ENCODE measurements at places on chromosomes 11 and 22. TPM values are rescaled to one million over a fixed set of nuclear protein-coding genes. Genes with fewer than 3 reads are reported as not detected.
A peak's percentile ranks its signal among the peaks of the same experiment; 100 is the strongest.

Gene SCARF2
- 12.9 TPM for total RNA-seq

Gene LRRC74B
- total RNA-seq: not detected

Gene SAA1
- not detected for total RNA-seq

Gene OR52H1
- total RNA-seq: not detected

Gene NELL1
- 176 TPM for total RNA-seq

Gene IL18
- 0.18 TPM for total RNA-seq

- DNase-seq: no peak
These were observed 6.5 kb downstream of the RGL4 start for GRCh38 chr22:23697031-23697970.

DNA sequence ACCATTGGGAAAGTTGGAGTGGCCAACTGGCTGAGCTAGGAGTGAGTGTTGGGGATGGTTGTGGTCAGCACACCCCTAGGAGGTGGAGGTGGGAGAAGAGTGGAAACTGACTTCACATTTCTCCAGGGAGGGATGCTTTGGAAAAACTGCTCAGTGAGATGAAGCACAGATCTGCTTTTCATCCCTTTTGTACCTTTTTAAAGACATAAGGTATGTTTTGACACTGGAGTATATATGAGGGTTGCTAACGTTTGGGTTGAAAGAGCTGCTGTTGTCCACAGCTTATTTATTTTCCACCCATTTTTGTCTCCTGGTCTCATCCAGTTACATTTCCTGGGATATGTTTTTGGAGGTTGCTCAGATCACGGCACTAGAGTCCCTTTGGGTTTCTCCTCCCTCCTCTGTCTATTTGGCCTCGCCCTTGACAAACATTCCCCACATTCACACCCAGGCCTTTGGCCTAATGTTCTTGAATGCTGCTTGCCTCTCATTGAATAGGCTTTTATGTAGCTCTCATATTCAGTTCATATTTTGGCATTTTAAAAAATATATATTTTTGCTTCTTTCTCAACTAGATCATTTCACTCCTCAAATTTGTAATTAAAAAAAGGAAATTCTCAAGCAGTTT is 8.3 kb downstream of the SREBF2 start:
- DNase-seq: no peak

- no peak for DNase-seq
These were observed 679 bp downstream of the SPCS2 start for GRCh38 chr11:74949753-74950137.

- DNase-seq: no peak
These were observed 6.0 kb downstream of the CFL1 start for GRCh38 chr11:65851811-65852507.

- DNase-seq: peak; percentile 33
These were observed 26.7 kb downstream of the OSBPL5 start for GRCh38 chr11:3138178-3139085.

DNA sequence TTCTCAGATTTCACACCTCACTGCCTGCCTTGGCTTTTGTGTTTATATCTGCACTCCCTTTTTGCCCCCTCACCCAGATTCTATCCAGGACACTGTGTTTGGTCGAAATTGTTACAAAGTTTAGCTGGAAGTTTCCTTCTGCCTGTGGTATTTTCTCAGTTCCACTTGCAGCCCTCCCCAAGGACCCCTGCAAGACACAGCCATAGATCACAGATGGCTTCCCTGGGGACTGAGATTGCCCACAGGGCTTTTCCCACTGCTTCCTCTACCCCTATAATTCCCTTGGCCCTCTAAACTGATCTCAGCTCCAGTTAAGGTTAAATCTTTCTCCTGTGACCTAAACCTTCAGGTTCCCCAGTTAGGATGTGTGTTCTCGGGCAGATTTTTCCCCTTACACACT is 146.1 kb upstream of the C11orf87 start:
- DNase-seq: no peak

- no peak for DNase-seq
These were observed 69.7 kb upstream of the ZBED5 start for GRCh38 chr11:10927538-10927937.

- no peak for DNase-seq
These were observed 23.4 kb upstream of the CADM1 start for GRCh38 chr11:115527534-115528125.

DNA sequence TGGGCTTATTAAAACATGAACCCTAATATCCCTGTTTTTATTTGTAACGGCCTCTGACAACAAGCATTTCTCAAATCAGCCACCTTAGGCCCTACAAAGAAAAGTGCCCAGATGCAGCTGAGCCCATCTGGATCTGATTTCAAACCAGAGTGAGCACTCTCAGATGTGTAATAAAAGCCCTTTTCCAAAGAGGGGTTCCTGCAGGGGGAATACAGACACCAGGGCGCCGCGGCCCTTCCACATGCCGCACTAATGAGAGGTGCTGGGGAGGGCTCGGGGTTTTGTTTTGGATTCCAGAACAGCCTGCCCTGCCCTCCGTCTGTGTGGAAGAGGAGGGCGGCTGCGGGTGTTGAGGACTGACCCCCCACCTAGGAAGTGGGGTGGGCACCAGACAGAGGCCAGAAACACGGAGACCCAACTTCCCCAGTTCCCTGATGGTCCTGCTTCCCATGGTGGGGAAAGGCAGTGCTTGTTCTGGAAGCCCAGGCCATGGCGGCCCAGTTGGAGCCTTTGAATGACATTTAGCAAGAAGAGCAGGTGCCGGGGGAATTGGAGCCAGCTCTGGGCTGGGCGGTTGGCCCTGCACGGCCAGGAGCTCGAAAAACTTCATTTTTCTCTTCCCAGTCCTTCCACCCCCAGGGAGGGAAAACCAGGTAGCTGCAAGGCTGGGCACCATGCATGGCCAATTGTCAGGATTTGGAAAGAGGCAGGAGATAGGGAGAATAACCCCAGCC is 63.7 kb downstream of the MACROD1 start:
- no peak for DNase-seq

GRCh38 chr11:32312865-32313403 is 122.4 kb downstream of the WT1 start:
- DNase-seq: no peak

GRCh38 chr11:37390576-37391083 is 792.6 kb upstream of the RAG2 start:
- no peak for DNase-seq

- DNase-seq: no peak
These were observed 93.5 kb downstream of the LARGE2 start for GRCh38 chr11:46015941-46016340.

DNA sequence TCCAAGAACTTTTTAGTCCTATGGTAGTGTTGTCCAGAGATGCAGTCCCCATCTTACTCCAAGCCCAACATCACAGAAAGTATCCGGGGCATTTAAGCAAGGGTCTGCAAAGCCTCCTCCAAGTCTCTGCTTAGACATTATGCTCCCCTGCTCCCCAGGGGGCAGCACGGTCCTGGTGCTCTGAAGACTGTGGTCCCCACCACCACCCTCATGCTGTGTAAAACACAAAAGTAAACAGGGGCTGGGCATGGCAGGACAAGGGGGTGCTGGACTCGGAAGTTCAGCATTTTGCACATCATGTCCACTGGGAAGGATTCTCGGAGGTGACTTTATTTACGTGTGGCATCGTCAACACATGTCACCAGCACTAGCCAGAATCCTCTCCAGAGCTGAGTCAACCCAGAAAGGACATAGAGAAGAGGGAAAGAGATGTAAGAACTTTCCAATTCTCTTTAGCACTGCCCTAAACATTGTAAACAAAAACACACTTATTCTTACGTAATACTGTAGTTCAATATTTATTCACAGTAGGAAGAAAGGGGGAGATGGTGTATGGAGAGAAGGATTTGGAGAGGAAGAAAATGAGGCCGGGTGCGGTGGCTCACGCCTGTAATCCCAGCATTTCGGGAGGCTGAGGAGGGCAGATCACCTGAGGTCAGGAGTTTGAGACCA is 37.7 kb downstream of the TCIRG1 start:
- DNase-seq: no peak

DNA sequence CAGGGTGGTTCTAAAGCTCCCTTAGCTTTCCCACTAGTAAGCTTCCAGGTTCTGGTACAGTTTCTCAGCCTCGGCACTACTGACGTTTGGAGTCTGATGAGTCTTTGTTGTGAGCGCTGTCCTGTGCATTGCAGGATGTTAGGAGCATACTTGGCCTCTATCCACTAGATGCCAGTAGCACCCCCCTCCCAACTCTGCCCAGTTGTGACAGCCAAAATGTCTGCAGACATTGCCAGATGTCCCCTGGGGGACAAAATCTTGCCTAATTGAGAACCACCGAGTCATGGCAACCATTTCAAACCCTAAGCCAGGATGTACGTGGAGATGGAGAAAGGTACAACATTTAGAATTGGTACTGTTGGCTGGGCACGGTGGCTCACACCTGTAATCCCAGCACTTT is 68.7 kb downstream of the PTPRJ start:
- no peak for DNase-seq

GRCh38 chr11:25838918-25839625 is 492.9 kb upstream of the ANO3 start:
- DNase-seq: peak; percentile 27

GRCh38 chr11:120635136-120635810 is 123.7 kb downstream of the GRIK4 start:
- DNase-seq: no peak

- DNase-seq: no peak
These were observed 22.9 kb downstream of the TMEM123 start for GRCh38 chr11:102429691-102430090.
